ENCODE measurements at places on chromosomes 7 and 10.
A peak's percentile ranks its signal among the peaks of the same experiment; 100 is the strongest.

DNA sequence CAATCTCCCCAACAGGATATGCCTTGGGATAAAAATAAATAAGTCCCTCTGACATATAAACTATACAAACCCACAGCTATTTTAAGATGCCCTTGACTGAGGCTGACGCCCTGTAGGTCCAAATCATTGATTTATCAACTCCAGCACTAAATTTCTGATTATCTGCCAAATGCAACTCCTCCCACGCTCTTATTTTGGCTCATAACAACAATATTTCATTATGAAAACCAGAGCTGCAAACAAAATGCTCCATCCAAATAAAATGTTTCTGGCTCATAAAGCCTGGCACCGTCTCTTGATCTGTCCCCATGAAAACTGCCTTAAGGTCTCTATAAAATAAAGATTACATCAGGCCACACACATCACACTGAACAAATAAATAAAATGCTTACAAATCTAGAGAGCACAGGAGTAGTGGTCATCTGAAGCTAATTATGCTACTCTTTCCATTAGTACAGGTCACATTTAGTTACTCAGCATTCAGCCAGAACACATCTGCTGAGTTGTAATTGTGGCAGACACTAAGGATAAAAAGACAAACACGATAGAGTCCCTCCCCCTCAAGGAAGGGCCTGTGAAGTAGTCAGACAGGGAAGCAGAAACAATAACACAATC is 28.8 kb downstream of the CACUL1 start:
- DNase-seq = no peak

GRCh38 chr10:78529262-78529661 is 495.6 kb downstream of the RPS24 start:
- DNase-seq = no peak

GRCh38 chr10:116848944-116849247 is 403 bp upstream of the ENO4 start:
- DNase-seq = no peak

DNA sequence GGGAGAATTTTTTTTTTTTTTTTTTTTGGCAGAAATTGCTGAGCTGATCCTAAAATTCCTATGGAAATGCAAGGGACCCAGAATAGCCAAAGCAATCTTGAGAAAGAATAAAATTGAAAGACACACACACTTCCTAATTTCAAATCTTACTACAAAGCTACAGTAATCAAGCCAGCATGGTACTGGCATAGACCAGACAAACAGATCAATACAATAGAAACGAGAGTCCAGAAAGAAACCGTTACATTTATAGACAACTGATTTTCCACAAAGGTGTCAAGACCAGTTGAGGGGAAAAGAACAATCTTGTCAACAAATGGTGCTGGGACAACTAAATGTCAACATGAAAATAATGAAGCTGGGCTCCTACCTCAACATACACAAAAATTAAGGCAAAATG is 34.5 kb downstream of the LARP4B start:
- DNase-seq = no peak

DNA sequence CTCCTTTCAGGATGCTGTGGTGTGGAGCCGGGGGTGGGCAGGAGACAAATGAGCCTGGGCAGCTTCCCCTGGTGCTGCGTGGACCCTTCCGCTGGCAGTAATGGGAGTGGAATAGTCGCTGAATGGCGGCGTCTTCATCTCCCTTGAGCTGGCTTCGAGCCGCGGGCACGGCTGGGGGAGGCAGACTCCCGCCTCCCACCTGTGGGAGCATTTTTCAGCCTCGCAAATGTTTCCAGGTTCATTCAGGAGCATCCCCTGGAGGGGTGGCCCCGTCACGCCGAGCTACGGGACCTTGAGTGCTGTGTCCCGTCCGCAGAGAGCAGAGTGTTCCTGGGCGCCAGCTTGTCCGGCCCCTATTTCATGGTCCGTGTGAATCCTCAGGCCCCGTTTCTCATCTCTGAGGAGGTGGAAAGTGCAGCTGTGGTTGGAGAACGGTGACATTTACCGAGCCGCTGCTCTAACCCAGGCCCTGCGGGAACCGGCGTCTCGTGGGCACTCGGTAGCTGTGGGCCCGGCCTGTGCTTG is 18.1 kb downstream of the FAM20C start:
- DNase-seq = no peak

- no peak for DNase-seq
Observed at GRCh38 chr7:69095649-69096048, 502.6 kb upstream of the AUTS2 start.

DNA sequence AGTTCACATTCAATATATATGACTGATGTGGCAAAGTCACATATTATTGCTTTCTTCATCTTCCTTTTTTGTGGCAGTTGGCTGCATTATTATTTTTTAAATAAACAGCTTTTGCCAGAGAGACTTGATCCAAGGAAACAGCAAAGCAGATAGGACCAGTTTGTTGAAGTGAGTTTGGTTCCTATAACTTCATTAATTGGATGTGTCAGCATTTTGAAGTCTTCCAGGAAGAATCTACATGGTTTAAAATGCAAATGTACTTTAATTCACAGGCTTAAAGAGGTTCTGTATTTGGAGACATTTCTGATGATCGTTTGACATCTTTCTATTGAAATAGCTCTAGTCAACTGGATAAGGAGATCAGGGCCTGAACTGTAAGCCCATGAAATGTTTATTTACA is 13.2 kb downstream of the UBE2D1 start:
- no peak for DNase-seq

- no peak for DNase-seq
Observed at GRCh38 chr7:116629051-116629463, 42.9 kb upstream of the MET start.

DNA sequence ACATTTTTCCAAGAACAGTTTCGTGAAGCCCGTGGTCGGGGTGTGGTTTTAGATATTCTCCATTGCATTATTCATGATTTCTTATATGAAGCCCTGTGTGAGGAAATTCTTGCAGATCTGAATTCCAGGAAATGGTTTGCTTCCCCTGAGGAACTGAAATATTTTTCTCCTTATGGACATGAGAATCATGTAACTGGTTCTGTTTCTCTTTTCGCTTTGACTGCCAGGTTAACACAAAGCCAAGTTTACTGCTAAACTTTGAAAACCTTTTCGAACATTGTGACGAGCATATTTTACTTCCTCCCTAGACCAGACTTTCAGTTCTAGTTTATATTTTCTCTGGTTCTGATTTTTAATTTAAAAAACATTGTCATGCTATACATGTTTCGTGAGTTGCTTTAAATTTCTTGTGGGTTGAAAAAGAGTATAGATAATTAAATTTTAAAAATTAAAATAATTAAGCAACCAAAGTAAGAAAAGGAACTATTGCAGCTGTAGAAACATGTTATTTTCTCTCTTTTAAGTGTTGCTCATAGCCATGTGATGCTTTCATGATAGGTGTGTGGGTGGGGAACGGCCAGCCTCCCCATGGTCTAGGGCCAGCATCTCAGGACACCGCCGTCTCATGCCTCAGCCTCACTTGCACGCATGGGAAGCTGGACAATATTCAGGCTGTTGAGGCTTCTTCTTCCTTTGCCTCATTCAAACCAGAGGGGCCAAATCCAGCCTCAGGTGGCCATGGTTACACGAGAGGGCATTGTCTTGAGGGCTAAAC is 97.1 kb downstream of the CREB5 start:
- DNase-seq = peak; percentile 11

DNA sequence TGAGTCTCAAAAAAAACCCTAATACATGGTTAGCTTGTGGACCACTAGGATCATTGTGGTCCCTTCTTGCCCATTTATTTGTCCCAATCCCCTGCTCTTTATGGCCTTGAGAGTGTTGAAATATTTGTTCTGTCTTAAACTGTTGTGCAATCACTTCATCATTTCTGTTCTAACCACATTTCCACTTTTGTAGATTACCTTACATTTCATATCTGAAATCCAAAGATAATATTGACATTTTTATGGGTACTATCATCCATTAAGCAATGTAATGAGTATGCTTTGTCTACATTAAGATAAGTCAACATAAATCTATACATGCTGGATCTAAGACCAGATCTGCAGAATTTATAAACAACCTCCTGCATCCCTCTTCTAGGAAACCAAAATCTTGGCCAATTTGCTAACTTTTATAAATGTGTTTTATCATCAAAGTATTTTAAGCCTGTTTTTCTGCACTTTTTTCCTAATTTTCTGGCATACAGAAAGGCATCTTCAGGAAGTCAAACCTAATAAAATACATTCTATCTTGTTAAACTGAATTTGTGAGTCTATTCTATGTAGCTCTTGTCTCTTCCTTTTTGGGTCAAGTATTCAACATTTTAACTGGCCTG is 359.4 kb upstream of the CELF2 start:
- DNase-seq = no peak

DNA sequence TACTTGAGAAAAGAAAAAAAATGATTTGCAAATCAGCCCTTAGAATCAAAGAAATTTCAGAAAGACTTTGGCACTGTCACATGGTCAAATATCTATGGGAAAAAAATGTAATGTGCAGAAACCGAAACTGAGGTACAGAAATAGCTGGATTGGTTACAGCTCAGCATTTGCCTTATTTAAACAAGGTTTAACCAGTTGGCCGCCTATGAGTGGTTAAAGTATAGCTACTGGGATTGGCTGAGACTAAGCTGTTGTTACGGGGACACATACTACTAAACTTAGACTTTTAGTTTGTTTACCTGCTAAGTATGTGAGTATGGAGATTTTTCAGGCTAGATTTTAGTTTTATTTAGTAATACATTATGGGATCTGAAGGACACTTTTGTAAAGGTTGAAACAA is 38.6 kb downstream of the SFTPD start:
- no peak for DNase-seq

DNA sequence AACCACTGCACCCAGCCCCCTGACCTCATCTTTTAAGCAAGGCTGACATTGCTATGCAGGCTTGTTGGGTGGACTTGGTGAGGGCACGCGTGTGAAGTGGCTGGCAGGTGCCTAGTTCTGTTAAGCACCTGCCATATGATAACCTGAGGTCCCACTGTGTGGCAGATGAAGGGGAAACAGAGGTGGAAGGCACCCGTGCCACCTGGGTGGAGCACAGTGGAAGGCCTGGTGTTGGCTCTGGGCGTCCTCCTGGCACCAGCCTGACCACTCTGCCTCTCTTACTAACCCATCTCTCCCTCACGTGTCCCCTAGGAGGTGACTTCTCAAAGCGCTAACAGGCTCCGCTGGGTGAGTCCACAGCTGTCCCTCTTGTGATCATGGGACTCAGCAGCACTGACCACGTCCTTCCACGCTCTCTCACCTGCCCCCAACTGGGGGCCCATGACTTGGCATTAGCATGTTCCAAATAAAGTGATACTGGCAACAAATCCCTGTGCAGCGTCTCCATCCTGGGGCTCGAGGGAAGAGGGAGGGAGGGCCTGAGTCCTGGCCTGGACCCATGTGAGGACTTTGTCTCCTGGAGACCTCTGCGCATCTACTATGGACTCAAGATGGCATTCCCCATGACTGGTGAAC is 4.6 kb upstream of the ZNF862 start:
- DNase-seq = no peak
